ENCODE measurements at places on chromosomes 12 and 14.

DNA sequence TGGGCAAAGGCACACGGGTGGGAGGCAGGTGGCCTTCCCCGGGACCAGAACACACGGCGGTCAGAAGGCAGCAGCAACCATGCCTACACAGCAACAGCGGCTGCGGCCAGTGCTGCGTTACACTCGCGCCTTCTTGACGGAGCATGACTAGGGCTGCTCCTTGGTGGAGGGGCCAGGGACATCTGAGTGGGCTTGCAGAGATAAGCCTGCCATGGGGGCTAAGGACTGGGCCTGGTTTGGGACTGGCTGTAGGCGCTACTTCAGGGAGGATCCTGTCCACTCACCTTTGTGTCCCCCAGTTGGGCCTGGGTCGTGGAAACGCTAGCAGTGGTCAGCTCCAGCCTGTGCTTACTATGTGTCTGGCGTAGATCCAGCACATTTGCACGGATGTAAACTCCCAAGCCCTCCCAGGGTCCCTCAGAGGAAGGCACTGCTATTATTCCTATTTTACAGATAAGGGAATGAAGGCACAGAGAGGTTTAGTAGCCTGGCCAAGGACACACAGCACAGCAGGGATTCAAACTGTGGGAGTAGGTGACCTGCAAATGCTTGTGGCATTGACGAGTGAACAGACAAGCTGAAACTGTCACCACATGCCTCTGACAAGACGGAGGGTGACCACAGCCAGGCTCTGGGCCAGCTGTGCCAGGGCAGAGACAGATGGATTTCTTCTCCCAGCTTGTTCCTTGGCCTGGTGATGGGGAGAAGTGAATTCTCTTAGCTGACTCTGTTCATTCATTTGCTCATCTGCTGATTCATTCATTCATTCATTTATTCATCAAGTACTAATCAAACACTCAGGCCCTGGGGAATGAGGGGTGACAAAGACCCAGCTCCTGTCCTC is 31.9 kb upstream of the DLK1 start:
- DNase-seq: no peak

GRCh38 chr14:54643696-54644176 is 76.8 kb downstream of the SAMD4A start:
- no peak for DNase-seq

- no peak for DNase-seq
Observed at GRCh38 chr14:55545779-55546178, 34.2 kb upstream of the KTN1 start.

- no peak for DNase-seq
Observed at GRCh38 chr14:62662811-62663455, 382.3 kb downstream of the KCNH5 start.

DNA sequence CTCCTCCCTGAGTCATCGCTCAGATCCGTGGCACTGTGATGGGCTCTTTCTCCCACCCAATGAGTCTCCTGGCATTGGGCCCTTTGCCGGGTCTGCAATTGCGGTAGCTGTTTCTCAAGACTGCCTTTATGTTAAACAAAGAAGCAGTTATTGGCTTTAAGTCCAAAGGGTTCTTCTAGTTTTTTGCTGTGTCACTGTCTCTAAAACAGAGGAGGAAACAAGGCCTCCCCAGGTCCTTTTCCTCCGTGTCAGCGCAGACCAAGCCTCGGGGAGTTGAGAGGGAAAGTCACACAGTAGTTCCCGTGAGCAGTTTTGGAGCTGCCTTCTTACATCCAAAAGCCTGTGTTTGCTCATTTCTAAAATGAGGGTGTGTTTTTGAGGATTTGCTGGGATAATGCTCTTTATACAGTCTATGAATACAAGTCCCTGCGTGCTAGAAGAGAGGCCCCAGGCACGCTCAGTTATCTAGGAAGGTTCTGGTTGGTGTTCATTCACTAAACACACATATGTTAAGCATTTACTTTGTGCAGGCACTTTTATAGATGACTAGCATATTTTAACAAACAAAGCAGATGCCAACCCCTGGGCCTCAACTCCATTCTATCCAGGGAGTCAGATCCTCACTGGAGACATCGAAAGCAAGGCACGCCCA is 126.0 kb upstream of the PZP start:
- no peak for DNase-seq

- no peak for DNase-seq
Observed at GRCh38 chr14:96481731-96482314, 20.4 kb upstream of the PAPOLA start.

DNA sequence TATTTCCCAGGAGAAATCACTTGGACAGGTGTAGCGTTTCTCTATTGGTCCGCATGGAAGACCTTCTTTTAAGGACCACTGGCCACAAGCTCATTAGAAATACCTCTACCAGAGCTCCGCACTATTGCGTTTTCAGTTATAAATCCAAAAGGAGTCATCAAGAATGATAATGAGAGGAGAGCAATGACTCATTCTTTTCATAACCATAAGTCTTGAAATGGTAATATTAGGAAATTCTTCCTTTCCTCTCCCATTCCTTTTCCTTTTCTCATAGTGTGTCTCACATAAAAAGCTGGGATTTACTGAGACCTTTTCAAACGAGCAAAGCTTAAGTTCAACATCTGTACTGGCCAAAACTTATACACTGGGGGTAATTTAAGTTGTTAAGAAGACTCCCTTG is 215.7 kb downstream of the CPNE8 start:
- DNase-seq: no peak

GRCh38 chr12:93626160-93626559 is 51.0 kb upstream of the CRADD start:
- DNase-seq: no peak

DNA sequence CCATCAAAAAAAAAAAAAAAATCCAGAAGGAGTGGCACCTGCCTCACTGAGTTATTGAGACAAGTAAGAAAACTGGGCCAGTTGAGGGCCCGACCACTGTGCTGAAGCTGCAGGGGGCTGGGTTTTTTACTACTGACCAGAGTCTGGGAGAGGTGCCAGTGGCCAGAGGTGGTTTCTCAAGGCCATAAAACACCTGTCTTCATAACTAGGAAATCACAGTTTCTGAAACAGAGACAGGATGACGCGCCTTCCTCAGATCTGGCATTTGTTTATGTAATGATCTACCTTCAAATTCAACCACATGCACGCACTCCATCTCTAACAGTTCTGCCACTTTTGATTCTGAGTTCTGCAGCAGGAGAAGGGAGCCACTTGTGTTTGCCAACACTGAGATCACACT is 12.7 kb downstream of the TSPAN11 start:
- no peak for DNase-seq

GRCh38 chr14:34642595-34642994 is 12.6 kb upstream of the SNX6 start:
- DNase-seq: no peak

- DNase-seq: no peak
Observed at GRCh38 chr14:54590481-54590880, 23.6 kb downstream of the SAMD4A start.

GRCh38 chr12:57142727-57143126 is 4.7 kb downstream of the LRP1-AS start:
- no peak for DNase-seq

GRCh38 chr12:132475304-132476037 is 14.5 kb upstream of the FBRSL1 start:
- no peak for DNase-seq

- no peak for DNase-seq
Observed at GRCh38 chr12:124739953-124740561, 123.6 kb downstream of the SCARB1 start.

DNA sequence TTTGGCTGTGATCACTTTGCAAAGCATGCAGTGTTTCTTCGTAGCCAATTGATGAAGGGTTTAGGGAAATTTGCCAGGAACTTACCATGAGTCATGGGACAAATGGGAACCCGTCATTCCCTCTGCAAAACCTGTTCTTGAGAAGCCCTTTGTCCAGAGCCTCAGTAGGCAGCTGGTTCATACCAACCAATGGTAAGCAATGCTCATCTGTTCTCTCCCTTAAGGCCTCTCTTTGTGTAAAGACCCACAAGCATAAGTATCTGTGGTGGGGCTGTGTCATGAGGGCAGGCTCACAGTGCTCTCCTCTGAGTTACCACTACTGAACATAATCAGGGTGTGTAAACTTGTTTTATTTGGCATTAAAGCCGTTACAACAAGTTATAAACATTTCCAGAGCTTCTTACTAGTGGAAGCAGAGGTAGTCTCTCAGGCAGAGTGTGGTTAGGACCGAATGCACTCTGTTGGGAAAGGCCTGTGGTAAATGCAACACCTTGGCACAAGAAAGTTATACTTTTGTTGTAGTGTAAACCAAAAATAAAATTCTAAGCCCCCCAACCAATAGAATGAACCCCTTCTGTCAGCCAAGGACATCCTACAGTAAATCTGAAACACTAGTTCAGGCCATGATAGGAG is 119.8 kb downstream of the SINHCAF start:
- DNase-seq: peak; percentile 63

- no peak for DNase-seq
Observed at GRCh38 chr12:100553936-100554335, 19.5 kb upstream of the GAS2L3 start.

DNA sequence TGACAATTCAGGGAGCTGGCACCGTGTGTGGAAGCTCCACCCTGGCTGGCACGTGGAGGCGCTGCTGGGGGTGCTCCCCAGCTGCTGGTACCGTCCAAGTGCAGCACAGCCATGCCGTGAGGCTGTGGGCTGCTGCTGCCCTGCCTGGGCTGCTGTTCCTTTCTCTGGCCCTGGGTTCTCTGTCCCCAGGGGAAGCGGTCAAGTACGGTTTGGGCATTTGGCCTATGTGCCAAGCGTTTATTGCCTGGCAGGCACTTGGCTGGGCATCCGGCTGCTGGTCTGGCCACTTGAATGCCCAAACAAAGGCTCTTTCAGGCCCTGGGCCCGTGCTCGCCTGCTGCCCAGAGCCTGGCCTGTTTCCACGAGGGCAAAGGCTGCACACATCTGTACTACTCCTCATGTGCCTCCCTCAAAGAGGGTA is 39.6 kb downstream of the RHOF start:
- no peak for DNase-seq

DNA sequence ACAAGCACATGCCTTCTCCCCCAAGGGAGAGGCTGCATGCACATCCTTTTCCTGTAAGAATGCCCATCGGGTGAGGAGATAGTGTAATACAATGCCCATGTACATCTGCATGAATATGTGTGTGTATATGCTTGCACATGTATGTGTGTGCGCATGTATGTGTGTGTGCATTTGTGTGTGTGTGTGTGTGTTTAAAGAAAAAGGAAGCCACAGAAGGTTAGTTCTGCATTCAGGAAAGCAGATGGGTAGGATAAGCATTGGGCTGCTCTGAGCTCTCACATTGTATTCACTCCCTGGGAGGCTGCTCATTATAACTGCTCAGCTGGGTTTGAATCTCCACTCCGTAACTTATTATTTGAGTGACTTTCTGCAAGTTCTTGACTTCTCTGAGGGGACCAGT is 74.3 kb downstream of the GALNT8 start:
- DNase-seq: no peak

DNA sequence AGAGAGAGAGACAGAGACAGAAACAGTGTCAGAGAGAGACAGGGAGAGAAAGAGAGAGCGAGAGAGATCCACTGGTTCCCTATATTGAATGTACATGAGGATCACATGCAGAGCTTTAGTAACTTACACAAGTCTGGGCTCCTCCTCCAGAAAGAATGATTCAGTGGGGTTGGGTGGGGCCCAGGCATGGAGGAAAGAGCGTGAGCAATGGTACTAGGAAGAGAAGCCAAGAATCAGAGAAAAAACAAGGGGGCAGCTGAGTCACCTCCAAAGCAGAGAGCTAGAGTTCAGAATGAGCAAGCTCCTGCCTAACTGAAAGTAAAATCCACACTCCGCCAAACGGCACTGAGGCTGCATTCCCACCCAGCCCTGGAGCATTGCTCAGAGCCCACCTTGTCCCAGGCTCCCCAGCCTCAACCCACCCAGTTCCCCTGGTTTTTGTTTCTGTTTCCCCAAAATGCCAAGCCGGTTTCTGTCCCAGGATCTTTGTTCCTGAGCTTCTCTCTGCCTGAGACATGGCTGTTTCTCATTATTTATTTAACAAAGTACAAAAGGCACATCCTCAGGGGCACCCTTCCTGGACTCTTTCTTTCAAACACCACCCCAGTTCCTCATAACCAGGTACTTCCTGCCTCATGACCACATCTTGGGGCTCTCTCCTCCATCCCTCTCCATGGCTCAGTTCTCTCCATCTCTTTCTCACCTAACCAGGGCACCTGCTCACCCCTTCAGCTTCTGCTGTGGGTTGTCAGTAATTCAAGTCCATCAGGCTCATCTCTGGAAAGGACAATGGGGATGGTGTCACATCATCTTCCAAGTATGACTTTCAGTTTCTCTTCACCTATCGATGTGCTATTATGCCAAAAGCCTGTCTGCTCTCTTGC is 670.3 kb upstream of the TBX3 start:
- DNase-seq: no peak

DNA sequence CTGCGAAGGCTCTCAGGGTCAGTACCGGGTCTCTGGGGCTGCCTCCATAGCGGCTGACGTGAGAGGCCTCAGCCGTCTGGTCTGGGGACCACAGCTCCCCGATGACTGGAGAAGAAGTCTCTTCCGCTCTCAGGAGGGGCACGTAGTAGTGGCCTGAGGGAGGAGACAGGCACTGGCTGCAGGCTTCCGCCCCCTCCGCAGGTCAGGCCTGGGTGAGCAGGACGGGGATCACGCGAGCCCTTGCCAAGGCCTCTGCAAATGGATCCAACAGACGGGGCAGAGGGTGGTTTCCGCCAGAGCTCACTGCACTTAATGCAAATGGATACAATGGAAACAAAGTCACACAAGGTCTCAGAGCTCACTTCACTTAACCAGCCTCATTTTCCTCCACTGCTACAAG is 24.7 kb downstream of the ANKLE2 start:
- DNase-seq: no peak

DNA sequence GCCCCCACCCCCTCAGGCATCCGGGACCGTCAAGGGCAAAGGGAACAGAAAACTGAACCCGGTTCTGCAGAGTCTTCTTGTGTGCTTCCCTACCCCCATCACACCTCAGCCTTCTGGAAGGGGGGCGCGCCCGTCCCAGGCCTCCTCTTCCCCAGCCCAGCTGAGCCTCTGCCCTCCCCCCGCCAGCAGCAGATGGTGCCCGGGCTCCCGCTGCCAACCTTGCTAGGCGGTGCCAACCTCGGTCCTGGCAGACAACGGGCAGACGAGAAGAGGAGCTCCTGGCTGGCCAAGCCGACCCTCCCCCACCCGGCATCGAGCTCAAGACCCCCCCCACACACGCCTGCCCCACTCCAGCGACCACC is 8.7 kb downstream of the STAC3 start:
- peak; percentile 70 for DNase-seq

All from NCI-H446 treated with DMSO at 0.1 percent for 48 hours (cell line).